ENCODE measurements at places on chromosomes 16 and 17.
A peak's percentile ranks its signal among the peaks of the same experiment; 100 is the strongest.

DNA sequence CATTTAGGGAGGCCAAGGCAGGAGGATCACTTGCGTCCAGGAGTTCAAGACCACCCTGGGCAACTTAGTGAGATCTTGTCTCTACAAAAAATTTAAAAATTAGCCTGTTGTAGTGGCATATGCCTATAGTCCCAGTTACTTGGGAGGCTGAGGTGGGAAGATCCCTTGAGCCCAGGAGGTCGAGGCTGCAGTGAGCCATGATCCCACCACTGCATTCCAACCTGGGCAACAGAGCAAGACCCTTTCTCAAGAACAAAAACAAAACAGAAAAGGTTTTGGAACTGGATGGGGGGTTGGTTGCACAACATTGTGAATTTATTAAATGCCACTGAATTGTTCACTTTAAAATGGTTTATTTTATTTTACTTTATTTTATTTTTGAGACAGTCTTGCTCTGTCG lies 21.2 kb downstream of the PLXDC1 start:
- DNase-seq, result no peak

DNA sequence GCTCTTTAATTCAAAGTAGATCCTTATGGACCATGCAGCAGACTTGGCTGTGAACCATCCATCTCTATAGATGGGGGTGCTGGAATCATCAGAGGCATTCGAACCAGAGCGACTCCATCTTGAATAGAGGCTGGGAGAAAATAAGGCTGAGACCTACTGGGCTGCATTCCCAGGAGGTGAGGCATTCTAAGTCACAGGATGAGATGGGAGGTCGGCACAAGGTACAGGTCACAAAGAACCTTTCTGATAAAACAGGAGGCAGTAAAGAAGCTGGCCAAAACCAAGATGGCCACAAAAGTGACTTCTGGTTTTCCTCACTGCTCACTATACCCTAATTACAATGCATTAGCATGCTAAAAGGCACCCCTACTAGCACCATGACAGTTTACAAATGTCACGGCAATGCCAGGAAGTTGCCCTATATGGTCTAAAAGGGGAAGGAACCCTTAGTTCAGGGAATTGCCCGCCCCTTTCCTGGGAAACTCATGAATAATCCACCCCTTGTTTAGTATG lies 89.2 kb upstream of the BRD7 start:
- DNase-seq, result peak; percentile 56

DNA sequence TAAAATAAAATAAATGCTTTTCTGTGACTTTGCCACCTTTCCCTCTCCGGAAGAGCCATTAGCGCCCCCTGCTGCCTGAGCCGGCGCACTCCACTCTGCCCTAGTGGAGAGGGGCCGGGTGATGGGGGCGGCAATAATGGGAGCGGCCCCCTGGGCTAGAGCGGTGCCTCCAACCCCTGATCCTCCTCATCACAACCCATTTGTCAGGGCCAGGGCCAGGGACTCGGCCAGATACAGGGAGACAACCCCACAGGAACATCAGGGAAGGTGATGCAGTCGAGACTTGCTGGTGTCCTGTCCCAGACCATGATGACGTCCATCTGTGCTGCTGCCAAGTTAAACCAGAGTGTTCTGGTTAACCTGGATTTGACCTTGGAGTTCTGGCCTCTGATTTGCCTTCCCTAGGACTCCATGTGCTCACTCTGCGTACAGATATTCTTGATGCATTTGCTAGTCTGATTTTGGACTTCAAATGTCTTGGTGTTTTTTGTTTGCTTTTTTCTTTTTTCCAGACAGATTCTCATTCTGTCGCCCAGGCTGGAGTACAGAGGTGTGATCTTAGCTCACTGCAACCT lies 46.1 kb upstream of the BPTF start:
- peak; percentile 66 for DNase-seq

GRCh38 chr16:68299571-68300453 lies 10.9 kb downstream of the SLC7A6OS start:
- DNase-seq, result no peak

DNA sequence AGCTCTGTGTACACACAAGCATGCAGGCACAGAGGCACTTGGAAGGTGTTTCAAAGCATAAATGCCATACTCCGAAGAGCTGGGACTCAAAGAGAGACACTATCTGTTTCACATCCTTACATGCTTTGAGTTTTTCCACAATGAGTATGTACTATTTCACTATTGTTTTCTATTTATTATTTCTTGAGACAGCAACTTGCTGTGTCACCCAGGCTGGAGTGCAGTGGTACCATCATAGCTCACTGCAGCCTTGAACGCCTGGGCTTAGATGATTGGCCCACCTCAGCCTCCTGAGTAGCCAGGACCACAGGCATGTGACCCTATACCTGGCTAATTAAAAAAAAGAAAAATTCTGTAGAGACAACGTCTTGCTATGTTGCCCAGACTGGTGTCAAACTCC lies 31.6 kb downstream of the CYB5D2 start:
- DNase-seq, result no peak

- DNase-seq, result no peak
These were observed 13.5 kb downstream of the NME3 start for GRCh38 chr16:1757714-1758461.

GRCh38 chr16:3214904-3215600 lies 19.9 kb downstream of the ZNF200 start:
- no peak for DNase-seq

DNA sequence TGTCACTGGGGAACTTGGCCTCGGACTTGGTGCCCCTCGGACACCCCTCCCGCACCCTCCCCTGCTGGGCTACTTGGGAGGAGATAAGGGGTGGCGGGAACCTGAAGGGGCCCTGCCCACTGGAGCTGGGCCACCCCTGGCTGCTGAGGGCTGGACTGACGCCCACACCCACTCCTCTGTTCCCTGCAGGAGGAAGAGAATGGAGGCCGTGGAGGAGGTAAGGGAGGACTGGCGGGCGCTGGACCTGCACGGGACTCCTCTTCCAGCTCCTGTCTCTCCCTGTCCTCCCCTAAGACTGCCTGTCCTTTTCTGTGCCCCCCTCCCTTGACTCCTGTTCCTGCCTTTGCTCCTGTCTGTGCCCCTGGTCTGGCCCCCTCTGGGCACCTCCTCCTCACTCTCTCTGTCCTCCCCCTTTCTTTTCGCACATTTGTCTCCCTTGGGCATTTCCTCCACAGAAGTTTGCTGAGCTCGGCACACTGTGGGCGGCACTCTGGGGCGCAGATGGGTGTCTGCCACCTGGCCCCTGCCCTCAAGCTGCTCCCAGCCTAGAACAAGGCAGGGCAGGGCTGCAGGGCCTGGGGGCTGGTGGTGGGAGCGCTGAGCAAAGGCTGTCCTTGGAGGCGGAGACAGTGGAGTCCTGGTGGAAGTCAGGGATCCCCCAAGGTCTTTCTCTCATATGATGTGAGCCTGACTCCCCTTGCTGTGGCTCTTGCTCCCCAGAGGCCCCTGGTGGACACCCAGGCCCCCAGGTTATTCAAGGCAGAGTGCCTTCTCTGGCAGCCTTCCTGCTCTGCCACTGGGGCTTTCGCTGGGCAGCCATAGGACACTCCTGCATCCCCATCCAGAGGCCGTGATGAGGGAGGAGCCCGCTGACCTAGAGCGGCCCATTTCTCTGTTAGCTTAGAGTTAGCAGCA lies 32.7 kb downstream of the ARHGAP23 start:
- no peak for DNase-seq

DNA sequence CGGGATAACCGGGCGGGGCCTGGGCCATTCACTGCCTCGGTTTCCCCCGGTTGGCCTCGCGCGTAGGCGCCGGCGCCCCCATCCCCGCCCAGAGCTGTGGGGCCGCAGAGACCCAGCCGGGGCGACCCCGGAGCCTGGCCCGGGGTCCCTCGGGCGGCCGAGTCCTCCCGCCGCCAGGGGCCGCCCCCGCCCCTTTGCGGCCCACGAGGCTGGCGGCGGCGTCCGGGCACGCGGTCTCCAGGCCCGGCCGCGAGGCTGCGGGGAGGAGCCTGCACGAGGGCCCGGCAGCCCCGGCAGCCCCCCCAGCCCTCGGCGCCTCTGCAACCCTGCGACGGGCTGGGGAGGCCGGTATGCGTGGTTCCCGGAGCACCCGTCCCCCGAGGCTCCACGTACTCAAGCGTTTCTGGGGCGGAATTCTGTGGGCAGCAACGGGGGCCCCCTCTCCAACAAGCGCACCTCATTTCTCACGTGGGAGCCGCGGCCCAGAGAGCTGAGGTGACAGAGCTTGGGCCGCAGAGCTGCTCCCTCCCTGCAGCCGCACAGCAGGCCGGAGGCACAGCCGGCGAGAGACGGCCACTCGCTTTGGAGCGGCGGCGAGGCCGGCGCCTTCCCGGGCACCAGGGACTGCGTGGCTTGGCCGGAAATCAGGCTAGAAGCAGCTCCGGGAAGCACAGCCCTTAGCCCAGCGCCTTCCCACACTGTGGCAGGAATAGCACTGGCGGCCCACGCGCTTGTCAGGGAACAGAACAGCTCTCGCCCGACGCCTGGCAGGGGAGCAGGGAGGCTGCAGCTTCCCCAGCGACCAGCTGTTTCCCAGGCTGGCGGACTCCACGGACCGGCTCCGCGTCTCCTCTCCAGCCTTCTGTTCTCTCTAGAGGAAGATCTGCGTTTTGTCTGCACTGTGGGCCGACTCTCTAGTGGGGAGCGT lies 867 bp upstream of the LIMD2 start:
- DNase-seq, result peak; percentile 61

- no peak for DNase-seq
These were observed 77.6 kb upstream of the HLF start for GRCh38 chr17:55186937-55187770.

- no peak for DNase-seq
These were observed 12.0 kb downstream of the ACSF3 start for GRCh38 chr16:89105599-89106151.

- peak; percentile 30 for DNase-seq
These were observed 1.0 kb upstream of the MGRN1 start for GRCh38 chr16:4623593-4623992.

DNA sequence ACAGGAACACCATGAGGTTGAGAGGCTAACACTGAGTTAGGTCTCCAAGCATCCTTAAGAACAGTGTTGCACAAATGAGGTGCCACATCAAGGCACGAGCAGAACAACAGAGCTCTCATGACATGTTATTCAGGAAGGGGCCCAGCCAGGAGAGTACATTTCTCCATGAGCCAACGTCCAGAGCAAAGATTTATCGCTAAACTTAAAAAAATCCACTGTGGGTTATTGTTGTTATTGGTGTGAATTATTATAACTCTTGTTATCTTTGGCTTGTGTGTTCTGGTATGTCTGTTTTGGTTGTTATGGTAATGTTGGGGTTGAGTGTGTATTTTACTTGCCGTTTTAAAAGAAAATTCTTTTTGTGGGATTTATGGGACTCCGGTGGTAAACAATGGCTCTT lies 68.9 kb upstream of the MSI2 start:
- no peak for DNase-seq

Data from suppressor macrophage treated with lipopolysaccharide for 1 hour (primary cell).